ENCODE measurements at places on chromosomes 7 and 10.

DNA sequence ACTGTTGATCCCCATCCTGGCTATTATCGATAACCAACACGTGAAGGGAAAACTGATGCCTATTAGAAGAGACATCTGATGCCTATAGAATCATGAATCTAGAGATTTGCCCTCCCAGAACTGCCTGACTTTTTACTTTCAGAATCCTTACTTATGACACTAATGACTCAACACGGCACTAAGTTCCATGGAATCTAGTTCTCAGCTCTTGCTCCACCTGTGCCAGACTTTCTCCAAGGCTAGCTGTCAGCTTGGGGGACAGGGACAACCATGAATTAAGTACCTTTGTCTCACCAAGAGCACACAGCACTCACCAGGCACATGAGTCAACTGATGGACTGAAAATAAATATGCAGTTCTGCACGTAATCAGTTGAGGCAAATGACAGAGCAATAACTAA, 184.2 kb downstream of the FRMD4A start:
- no peak for DNase-seq

DNA sequence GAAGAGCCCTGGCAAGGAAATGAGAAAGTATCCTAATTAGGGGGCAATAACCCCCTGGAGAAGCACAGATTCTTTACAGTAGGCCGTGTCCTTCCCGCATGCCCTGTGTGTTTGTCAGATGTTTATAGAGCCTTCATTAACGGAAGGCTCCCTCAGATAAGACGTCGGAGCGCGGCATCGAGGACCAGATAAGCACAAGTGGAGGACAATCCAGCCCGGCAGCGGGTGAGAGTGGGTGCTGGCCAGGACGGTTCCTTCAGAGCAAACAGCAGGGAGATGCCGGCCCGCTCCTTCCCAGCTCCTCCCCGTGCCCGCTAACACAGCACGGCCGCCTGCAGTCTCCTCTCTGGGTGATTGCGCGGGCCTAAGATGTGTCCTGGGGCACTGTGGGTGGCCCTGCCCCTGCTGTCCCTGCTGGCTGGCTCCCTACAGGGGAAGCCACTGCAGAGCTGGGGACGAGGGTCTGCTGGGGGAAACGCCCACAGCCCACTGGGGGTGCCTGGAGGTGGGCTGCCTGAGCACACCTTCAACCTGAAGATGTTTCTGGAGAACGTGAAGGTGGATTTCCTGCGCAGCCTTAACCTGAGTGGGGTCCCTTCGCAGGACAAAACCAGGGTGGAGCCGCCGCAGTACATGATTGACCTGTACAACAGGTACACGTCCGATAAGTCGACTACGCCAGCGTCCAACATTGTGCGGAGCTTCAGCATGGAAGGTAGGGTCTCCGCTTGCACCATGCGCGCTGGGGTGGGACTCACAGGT, at the start of gene GDF2:
Gene GDF2, plus strand, starts transcription at position 155 of the 762 bp plus-strand sequence. Its CDS starts 215 bp downstream, at position 370.
- DNase-seq: peak; percentile 69

GRCh38 chr10:15735763-15736162, 16.0 kb upstream of the ITGA8 start:
- no peak for DNase-seq

- DNase-seq: peak; percentile 90
These were observed at the start of gene IL6 for GRCh38 chr7:22726907-22727713. Gene IL6 (plus strand): TSS chr7:22727200. CDS start chr7:22727263, 63 bp downstream.

DNA sequence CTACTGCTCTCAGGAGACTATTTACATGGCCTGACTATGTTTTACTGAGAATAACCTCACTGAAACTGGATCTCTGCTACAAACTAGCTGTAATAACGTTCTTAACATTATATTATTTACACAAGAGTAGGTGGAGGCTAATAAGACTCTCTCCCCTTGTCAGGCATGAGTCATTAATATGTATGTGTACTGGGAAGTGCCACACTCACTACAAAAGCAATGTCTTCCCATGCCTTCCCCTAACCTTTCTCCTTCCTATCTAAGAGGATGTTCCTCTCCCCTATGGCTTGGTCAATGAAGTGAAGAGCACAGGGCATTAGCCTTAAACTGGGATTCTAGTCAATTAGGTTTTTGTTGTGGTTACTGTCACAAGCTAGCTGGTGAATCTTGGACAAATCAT, 147.9 kb downstream of the DGKB start:
- no peak for DNase-seq
